ENCODE measurements at places on chromosomes 11 and 22.

GRCh38 chr11:28657378-28658030 is 549.3 kb downstream of the METTL15 start:
- DNase-seq: peak; percentile 52

DNA sequence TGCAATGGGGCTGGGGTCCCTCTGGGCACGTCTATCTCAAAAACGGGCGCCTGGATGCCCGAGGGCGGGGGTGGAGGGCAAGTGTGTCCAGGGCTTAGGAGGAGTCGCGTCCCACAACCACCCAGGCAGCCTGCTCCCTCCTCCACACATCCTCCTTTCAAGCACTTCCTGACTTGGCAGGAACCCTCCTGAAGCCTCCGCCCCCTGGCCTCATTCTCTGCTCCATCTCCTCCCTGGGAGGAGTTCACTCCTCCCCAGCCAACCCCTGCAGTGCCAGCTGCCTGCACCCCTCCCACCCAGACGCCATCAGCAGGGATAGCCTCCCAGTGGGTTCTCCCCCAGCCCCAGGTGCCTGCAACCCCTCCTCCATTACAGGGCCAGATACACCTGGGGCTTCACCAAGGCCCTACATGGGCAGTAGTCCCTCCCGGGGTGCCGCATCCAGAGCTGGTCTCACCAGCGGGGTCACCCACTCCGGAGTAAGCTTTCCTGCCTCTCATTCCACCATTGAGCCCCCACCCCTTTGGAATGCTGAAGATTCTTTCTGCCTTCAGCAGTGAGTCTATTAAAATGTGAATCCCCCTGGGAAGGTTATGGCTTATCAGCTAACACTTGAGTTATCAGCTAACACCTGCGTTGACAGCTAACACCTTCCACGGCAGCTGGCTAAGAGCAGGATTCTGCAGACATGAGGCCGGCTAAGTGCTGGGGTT is 24.4 kb downstream of the RTN4R start:
- DNase-seq: peak; percentile 80

GRCh38 chr11:74720596-74721478 is 10.4 kb downstream of the CHRDL2 start:
- DNase-seq: peak; percentile 29

- DNase-seq: peak; percentile 60
These were observed 821 bp downstream of the CELF1 start for GRCh38 chr11:47552056-47552565.

- no peak for DNase-seq
These were observed 15.8 kb upstream of the TCF20 start for GRCh38 chr22:42286205-42286604.

GRCh38 chr11:129951201-129951865 is 51.3 kb downstream of the PRDM10 start:
- no peak for DNase-seq

- no peak for DNase-seq
These were observed 1.4 kb downstream of the RIN1 start for GRCh38 chr11:66334605-66335442.

DNA sequence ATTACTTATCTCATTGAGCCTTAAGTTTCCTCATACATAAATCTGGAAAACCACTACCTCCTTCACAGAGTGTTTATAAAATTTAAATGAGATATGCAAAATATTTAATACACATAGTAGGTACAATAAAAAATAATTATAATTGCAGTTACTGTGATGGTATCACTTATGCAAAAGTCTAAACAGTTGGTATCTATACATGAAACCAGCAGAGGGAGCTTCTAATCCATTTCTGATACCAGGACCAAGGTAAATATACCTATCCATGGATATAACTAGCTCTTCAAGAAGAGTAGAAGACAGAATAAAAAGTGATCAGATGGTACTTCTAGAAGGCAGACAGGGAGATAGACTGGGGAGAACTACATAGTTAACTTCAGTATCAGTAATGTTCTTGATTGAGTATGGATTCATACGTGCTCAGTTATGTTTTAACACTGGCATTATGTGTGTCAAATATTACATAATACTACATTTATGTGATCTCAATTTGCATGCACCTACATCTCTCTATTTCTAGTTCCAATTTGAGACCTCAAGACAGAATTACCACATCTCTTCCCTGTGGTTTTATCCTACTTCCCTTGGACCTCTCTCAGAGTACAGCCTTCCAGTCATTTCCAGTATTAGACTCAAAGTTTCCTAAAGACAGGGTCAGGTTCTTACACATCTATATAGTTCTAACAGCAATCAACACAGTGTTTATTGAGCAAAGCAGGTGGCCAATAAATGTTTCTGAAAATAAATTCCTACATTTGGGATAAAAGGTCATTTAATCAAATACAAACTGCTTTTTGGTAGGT is 13.7 kb upstream of the TSG101 start:
- peak; percentile 41 for DNase-seq

- DNase-seq: no peak
These were observed 16.7 kb downstream of the TMEM121B start for GRCh38 chr22:17104336-17104935.

GRCh38 chr11:98710986-98711385 is 309.8 kb upstream of the CNTN5 start:
- peak; percentile 80 for DNase-seq

- DNase-seq: no peak
These were observed 93.4 kb downstream of the RASSF10 start for GRCh38 chr11:13102513-13102840.

GRCh38 chr11:111166598-111166997 is 78.9 kb upstream of the POU2AF2 start:
- DNase-seq: no peak

DNA sequence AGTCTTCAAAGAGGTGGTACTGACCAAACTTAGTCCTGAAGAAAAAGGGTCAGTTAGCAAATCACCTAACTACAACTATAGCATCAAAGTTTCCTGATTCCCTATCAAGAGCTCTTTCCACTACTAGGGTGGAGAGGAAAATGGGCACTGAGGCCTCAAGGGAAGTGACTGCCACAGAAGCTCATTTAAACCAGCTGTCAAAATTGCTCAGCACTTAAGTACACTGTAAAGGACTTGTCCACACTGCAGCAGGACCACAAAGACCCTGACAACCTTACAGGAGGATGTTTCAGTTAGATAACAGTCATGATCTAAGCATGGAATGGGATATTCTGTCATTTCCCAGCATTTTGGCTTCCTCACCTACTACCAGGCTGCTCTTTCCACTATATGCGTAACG is 33.0 kb downstream of the FAM168A start:
- no peak for DNase-seq

- DNase-seq: no peak
These were observed 1159.4 kb downstream of the FAM181B start for GRCh38 chr11:81574301-81574700.

- DNase-seq: peak; percentile 88
These were observed 9.3 kb downstream of the CD82 start for GRCh38 chr11:44574610-44575287.

DNA sequence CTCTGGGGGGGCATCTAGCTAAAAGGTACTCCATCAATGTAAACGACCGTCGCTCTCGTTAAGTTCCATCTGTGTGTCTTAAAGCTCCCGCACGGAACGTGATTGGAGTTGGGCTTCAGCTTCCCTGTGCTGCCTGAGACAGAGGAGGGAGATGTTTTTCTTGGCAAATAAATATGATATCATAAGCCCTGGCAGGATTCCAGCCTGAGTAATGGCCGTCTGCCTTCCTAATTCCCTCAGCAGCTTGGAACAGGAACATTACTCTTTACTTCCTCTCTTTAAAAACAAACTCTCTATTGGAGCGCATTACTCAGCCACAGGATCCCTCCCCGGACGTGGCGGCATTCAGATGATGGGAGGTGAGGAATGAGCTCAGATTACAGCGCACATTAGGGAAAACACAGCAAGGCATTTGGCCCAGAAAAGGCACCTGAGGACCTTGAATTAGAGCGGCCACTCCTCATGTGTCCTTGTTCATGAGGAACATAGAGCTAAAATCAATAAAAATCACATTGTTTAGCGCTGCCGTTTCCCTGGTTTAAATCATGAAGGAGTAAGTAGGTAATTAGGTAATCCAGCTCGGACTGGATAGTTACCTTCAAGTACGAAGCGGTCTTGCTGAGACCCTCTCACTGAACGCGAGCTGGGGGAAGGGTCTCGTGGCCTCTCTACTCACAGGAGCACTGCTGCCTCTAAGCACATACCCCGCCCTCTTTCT is 230.4 kb downstream of the ST3GAL4 start:
- peak; percentile 97 for DNase-seq
